ENCODE measurements at places on chromosomes 16 and 17. TPM values are rescaled to one million over a fixed set of nuclear protein-coding genes. Genes with fewer than 3 reads are reported as not detected.

DNAH9 gene
- 0.62 TPM for total RNA-seq

PSMB3 gene
- total RNA-seq = 141 TPM

ZKSCAN2 gene
- 11.8 TPM for total RNA-seq

PRSS22 gene
- total RNA-seq = not detected

ITGA2B gene
- 8.0 TPM for total RNA-seq

TPSD1 gene
- not detected for total RNA-seq

ZP2 gene
- not detected for total RNA-seq

WNT3 gene
- 1.7 TPM for total RNA-seq

LMF1 gene
- 3.4 TPM for total RNA-seq

MT1A gene
- total RNA-seq = not detected

KRTAP4-12 gene
- total RNA-seq = not detected

MYH11 gene
- total RNA-seq = 0.07 TPM

TPSG1 gene
- total RNA-seq = not detected

CDH1 gene
- total RNA-seq = 3.3 TPM

TNFRSF17 gene
- not detected for total RNA-seq

TNS4 gene
- not detected for total RNA-seq
